NCI-H524 (cell line): ENCODE measurements at places on chromosomes 1 and 21.

- no peak for DNase-seq
Observed at GRCh38 chr21:32282992-32283391, 4.1 kb upstream of the MIS18A start.

DNA sequence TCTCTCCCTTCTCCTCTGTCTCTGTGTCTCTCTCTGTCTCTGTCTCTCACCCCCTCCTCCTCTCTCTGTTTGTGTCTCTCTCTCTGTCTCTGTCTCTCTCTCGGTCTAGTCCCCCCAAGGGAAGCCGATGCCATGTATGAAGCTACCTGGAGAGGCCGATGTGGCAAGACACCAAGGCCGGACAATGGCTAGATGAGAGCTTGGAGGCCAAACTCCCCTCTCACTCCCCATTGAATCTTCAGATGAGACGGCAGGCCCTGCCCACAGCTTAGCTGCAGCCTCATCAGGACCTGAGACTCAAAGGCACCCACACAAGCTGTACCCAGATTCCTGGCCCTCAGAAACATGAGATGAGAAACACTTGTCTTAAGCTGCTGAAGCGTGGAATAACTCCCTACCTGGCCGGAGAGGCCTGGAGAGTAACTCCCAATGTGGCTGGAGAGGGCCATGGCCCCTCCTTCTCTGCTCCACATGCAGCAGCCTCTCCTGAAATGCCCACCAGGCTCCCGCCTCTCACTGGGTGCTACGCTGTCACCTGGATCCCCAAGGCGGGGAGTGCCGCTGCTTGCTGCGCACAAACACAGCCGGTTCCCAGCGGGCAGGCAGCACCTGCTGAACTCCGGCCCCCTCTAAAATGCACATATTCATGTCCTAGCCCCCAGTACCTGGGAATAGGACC, 7.8 kb upstream of the ACTRT2 start:
- no peak for DNase-seq

- DNase-seq: no peak
Observed at GRCh38 chr1:45557422-45557944, 6.9 kb downstream of the AKR1A1 start.

GRCh38 chr21:16473988-16474387, 744.2 kb downstream of the USP25 start:
- DNase-seq: no peak

DNA sequence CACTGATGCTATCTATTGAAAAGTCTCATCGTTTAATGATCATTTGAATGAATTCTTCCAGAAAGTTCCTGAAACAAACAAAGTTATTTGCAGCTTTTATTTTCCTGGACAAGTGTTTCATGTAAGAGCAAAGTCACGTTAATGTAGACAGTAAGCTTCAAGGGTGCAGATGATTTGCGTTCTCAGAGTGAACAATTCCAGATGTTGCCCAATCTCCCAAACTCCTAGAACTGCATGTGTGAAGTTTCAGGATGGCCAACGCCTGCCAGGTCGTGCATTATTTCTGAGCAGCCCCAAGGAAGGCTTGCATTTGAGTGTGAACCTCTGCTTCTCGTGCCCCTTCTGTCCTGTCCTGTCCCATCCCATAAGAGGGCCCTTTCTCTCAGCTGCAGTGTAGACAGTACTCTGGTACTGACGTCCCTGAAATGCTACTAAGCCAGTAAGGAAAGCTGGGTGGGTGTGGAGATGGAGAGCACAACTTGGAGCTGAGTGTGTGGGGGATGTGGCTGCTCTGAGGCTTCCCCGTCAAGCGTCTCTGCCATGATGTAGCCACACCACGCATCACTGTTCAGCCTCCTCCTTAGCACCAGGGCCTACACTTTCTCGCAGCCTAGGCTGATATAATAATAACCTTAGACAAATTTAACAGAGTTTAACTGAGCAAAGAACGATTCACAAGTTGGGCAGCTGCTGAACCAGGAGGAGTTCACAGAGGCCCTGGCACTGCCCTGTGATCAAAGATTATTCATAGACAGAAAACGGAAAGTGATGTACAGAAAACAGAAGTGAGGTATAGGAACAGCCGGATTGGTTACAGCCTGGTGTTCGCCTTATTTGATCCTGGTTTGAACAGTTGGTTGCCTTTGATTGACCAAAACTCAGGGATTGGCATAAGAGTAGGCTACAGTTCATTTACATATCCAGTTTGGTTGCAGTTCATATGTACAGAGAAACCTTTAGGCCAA, 50.4 kb downstream of the RHOU start:
- no peak for DNase-seq

DNA sequence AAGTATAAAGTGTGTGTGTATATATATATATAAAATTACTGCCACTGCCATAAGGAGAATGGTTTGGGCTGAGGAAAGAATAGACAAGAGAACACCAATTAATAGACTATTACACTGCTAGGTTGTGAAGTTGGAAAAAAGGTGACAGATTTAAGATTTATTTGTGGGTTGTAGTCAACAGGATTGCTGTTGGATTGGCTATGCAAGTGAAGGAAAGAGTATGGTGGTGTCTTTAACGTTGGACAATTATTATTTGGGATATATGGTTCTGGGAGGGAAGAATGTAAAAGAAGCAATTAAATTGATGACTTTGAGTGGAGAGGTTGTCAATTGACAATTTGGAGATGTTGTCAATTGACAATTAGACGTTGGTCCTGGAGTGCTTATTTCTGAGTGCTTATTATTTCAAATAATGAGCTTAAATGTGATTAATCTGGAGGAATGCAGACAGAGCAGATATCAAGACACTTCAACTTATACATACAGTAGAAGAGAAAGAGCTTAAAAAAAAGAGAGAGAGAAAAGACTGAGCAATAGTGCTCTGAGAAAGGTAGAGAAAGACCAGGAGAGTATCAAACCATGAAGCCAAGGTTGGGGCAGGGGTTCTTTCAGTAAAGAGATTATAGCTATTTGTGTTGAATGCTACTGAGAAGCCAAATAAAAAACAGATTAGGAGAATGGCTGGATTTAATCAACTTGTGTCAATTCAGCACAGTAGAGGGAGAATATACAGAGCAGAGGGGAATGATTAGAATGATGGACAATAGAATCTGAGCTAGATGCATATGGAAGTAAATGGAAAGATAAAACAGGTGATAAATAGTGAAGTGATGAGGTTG, 9.7 kb downstream of the PTGS2 start:
- no peak for DNase-seq

DNA sequence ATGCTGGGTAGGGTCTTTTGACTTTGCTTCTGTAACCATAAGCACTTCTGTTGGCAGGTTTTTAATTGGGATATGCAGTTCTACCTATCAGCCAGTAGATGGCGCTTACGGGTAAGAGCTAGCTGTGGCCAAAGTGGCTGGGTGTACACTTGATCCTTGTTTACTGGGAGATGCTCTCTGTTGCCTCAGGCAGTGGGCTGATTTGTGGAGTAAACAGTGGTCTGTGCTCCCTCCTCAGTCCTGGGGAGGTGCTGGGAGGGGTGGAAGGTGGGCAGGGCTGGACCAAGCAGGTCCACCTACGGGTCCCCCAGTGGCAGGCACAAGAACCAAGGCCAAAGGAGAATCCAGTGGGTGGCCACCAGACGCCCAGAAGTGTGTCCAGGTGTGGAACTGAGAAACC, 43.4 kb downstream of the RALGPS2 start:
- DNase-seq: peak; percentile 4

DNA sequence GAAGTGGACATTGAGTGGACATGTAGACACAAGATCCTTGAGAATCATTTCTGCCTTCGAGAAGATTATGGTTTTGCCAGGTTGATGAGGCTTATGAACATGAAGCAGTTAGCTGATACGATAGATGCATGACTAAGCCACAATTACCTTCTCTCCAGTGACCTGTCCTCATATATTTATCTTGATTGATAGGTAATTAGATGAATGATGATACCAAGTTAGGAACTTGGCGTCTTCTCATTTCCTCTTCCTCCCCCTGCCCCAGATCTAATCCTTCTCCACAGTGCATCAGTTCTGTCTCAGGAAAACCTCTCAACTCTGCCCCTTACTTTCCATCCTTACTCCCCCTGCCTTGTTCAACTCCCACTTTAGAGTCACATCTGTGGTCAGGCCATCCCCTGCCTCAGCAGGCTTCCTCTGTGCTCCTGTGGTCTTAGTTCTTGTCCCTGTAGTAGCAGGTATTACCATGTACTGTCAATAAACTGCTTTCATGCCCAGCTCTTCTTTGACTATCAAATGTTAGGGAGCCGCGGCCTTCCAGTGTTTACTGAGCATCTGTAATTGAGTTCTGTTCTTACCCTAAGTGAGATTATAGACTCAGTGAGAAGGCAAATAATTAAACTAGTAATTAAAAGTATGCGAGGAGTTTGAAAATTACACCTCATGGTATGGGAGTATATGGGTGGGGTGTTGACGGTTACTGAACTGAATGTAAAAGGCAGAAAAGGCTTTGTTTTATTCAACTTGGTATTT, 5.1 kb downstream of the ST6GALNAC3 start:
- DNase-seq: no peak

DNA sequence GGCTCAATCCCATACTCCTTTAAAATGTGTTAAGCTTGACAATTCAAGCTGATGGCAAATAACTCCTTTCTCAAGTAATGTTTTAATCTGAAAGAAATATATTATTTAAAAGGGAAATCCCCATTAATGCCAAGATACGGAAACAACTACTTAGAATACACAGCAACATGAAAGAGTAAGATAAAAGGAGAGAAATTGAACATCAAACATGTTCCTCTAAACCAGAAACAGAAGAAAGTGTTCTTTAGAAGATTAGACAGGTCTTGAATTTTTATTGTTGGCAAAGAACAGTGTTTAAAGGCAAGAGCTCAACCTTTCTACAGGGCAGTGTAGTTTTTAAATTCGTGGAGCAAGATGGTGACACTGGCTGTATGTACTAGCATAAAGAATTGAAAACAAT, 105.8 kb upstream of the NRIP1 start:
- no peak for DNase-seq

GRCh38 chr1:158933621-158934020, 2.3 kb downstream of the PYHIN1 start:
- DNase-seq: no peak

- no peak for DNase-seq
Observed at GRCh38 chr1:213055767-213056166, 4.7 kb downstream of the RPS6KC1 start.

DNA sequence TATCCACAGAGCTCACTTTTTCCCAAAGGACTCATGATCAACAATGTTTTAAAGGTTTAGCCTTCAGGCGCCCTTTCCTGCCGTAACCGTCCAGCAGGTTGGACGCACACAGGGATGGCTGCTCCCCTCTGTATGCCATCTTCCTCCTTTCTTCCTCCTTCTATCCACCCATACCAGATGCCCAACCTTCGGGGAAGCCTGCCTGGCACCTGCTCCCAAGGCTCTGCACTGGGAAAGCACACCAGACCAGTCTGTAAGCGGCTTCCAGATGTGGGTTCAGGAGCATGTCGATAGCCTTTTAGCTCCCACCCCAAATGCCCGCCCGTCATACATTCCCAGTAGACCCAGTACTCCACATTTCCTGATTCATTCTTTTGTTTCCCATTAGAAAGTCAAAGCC, 52.9 kb downstream of the STUM start:
- DNase-seq: no peak

DNA sequence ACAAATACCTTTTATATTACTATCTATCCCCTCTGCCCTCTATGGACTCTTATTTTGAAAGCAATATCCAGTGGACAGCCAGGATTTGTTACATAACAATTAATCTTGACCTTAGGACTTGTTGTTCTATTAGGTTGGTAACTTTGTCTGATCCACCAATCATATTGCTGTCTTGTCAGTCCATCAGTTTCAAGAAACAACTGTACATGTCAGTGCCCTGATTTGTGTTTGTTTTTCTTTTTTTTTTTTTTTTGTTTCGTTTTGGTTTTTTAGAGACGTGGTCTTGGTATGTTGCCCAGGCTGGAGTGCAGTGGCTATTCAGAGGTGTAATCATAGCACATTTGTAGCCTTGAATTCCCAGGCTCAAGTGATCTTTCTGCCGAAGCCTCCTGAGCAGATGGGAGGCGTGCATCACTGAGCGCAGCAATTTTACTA, 1.5 kb upstream of the SCP2 start:
- peak; percentile 23 for DNase-seq

DNA sequence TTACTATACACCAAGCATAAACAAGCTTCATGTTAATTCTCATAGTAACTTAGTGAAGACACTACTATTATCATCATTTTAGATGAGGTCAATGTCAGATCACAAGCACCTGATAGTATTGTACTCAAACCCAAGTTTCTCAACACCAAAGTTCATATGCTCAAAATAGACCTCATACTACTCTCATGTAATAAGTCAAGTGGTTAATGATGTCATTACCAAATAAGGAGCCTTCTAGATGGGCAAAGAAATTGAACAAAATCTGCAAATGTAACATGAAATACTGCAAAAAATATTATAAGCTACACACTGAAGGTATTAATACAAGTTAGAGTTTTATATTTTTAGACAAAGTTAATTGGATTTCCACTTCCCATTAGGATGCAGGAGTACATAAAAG, 144.0 kb upstream of the CHRM3 start:
- DNase-seq: no peak

GRCh38 chr1:156926175-156926574, 5.7 kb downstream of the LRRC71 start:
- peak; percentile 87 for DNase-seq

- DNase-seq: no peak
Observed at GRCh38 chr1:41611068-41611931, 126.8 kb upstream of the EDN2 start.

DNA sequence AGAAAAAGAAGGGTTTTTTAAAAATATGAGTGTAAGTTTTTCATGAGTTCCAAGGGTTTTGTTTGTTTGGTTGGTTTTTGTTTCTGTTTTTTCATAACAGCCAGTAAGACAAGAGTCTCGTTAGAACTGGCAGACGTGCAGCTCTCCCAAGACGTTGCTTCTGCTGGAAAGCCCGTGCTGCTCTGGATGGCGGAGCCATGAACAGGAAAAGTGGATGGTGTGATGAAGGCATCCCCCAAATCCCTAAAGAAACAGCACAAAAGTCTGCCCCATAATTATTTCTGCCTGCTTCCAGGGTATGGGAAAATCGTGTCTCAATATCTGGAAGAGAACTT, 157.9 kb upstream of the BACE2 start:
- DNase-seq: no peak

- DNase-seq: no peak
Observed at GRCh38 chr1:53069663-53070327, 7.8 kb downstream of the PODN start.

- no peak for DNase-seq
Observed at GRCh38 chr1:203914292-203914691, 52.9 kb downstream of the SNRPE start.

DNA sequence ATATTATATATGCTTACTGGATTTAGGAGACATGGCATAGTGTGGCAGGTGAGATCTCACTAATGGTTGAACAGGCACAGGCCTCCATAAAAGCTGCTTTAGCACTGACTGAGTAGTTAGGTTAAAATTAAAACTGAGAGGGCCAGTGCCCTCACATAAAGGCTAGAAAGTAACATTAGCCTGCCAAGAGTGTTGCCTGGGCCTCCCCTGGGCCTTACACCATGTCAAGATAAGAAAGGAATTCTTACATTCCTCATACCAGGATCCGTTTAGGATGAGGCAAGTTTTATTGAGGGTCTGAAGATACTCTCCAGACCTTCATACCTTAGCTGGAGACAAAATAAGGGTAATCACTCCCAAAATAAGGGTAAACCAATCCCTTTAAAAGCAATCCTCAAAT, 1011.8 kb downstream of the PLA2G4A start:
- DNase-seq: no peak

GRCh38 chr1:21012937-21013336, 163.8 kb downstream of the EIF4G3 start:
- no peak for DNase-seq

GRCh38 chr1:222641269-222641948, 23.5 kb downstream of the MIA3 start:
- no peak for DNase-seq

GRCh38 chr1:58620259-58620658, 43.2 kb upstream of the TACSTD2 start:
- DNase-seq: no peak

- DNase-seq: peak; percentile 23
Observed at GRCh38 chr1:209076688-209077087, 506.8 kb upstream of the CAMK1G start.
